ENCODE measurements at places on chromosomes 13 and 19.

DNA sequence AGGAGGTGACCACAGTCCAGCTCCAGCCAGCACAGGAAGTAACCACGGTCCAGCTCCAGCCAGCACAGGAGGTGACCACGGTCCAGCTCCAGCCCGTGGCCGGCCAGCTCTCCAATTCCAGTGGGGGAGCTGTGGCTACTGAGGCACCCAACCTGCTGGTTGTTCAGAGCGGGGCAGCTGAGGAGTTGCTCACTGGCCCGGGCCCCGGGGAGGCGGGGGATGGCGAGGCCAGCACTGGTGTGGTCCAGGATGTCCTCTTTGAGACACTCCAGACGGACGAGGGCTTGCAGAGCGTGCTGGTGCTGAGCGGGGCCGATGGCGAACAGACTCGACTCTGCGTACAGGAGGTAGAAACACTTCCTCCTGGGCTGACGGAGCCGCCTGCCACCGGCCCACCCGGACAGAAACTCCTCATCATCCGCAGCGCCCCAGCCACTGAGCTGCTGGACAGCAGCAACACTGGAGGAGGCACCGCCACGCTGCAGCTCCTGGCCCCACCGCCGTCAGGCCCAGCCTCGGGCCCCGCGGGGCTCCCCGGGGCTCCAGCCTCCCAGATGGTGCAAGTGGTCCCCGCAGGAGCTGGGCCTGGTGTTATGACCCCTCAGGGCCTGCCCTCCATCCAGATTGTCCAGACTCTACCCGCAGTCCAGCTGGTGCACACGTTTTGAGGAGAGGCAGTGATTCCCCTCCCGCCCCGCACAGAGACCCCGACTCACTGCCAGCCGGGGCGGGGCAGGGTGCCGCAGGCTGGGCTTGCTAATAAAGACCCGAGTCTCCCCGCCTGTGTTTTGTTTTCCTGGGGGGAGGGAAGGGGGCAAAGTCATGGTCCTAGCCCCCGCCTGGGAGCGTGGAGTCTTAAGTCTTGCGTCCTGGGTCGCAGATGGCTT lies 1.0 kb upstream of the NAT14 start:
- no peak for DNase-seq

- DNase-seq, result no peak
Measured at GRCh38 chr13:40429706-40430545, 236.5 kb downstream of the FOXO1 start.

- no peak for DNase-seq
Measured at GRCh38 chr13:59099182-59099974, 1064.3 kb downstream of the DIAPH3 start.

DNA sequence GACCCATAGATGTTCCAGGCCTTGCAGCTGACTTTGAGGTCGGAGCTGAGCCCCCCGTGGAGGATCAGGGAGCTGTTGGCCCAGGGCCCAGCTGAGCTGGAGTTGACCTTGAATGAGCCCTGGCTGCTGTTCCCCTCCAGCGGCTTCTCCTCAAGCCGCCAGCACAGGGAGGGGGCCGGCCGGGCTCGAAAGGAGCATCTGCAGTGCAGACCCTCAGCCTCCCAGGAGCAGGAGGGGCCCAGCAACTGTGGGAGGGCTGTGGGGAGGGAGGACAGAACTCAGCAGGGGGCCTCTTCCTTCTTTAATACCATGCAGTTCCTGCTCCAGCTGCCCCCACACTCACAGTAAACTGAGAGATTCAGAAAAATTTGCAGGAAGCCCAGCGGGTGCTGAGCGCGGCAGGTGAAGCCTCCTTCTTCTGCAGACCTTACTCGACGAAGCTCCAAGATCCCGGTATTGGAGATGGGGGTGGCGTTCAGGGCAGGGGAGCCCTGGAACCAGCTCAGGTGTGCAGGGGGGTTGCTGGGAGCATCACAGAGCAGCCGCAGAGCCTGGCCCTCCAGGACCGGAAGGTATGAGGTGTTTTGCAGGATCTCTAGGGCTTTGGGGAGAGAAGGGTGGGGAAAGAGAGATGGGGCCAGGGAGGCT lies 2.6 kb downstream of the SIGLEC5 start:
- DNase-seq, result no peak
